ENCODE measurements at places on chromosomes 3 and 15. TPM values are rescaled to one million over a fixed set of nuclear protein-coding genes. Genes with fewer than 3 reads are reported as not detected.
A peak's percentile ranks its signal among the peaks of the same experiment; 100 is the strongest.

Gene PEX5L
- total RNA-seq = not detected

Gene NUP210
- 194 TPM for total RNA-seq

Gene SAMMSON
- total RNA-seq = not detected

Gene CADM2
- total RNA-seq = 0.07 TPM

Gene ATP13A4
- 3.6 TPM for total RNA-seq

- no peak for DNase-seq
These were observed 103.4 kb upstream of the P2RY1 start for GRCh38 chr3:152731511-152731910.

DNA sequence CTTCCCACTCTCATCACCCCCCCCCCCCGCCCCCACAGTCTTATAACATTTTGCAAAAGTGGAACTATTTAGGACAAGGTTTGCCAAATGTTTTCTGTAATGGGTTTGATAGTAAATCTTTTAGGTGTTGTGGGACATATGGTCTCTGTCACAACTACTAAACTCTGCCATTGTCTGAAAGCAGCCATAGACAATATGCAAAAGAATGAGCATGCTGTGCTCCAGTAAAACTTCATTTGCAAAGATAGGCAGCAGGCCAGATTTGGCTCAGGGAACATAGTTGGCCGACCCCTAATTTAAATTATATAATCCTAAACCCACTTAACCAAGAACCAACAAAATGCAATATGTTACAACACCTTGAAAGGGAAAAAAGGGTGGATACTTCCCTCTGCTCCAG lies 46.4 kb downstream of the TIPARP start:
- no peak for DNase-seq

DNA sequence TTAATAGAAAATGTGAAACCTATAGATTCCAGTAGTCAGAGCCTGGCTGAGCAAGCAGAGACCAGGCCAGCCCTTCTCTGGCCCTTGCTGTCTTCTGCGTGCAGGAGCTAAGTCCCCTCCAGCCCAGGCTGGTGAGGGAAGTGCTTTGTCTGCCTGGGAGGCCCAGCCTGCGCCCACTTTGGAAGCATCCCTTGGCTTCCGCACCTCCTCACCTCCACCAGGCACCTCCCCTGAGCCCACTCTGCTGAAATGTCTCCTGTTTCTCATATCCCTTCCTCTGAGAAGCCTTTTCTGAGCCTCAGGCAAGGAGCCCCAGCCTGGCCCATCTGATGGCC lies 45.3 kb downstream of the ALDH1L1 start:
- DNase-seq = peak; percentile 7

DNA sequence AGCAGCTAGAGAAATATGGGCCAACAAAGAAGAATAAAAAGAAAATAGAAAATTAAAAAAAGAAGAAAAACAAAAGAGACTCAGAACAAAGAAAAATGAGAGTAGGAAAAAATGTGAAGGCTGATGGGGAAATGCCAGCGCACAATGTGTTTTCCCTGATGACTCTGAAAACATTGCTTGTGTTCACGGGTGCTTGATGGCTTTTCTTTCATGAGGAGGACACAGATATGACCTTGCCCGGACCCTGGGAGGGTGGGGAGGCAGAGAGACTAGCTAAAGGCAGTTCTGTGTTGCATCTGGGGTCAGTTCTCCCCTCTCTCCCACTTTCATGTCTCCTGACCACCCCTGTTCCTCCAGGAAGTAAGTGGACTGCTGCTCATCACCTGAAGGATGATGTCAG lies 125.9 kb downstream of the MOBP start:
- DNase-seq = no peak

- no peak for DNase-seq
These were observed 8.3 kb downstream of the ISLR2 start for GRCh38 chr15:74138642-74139041.

- no peak for DNase-seq
These were observed 141.1 kb downstream of the XXYLT1 start for GRCh38 chr3:195129644-195130492.

DNA sequence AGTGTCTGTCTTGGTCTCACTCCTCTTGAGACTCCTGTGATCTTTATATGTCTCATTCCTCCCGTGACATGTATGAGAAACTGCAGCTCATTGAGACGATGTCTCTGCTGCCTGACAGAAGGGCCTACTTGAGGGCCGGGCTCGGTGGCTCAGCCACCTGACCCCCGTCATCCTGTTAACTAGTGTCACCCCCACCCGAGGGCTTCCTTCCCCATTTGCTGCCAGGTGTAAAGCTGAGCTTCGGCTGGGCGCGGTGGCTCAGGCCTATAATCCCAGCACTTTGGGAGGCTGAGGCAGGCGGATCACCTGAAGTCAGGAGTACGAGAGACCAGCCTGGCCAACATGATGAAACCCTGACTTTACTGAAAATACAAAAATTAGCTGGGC lies 12.7 kb downstream of the SEMA4B start:
- no peak for DNase-seq

- no peak for DNase-seq
These were observed 194.4 kb downstream of the MEIS2 start for GRCh38 chr15:36905908-36906307.

DNA sequence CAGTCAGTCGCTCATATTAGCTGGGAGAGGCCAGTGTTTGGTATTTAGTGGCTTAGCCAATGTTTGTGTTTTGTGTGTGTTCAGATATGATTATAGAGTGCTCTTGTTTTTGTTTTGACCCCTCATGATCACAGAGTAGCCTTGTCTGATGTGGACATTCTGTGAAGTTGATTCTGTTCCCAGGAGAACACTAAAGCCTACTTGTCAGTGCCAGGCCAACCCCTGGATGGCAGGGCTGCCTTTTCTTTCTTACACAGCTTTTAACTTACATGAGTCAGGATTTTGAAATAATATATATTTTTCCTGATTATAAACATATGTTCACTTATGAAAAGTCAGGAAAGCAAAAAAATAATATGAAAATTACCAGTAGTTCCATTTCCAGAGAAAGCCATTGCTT lies 11.9 kb downstream of the CFAP161 start:
- DNase-seq = no peak

GRCh38 chr15:47997195-47998080 lies 123.4 kb upstream of the SLC24A5 start:
- no peak for DNase-seq

DNA sequence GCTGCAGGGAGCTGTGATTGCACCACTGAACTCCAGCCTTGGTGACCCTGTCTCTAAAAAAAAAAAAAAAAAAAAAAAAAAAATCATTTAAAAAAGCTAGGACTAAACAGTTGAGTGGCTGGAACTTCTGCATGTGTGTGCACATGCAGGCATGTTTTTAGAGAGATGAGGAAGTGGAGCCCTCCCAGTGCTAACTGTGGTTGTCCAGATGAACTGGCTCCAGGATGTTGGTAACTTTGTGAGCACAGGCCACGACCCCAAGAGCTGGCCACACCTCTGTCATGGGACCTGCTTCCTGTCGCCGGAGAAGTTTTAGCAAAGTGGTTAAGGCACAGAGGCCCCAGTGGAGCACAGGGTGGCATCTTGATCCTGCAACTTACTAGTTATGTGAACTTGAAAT lies 27.0 kb downstream of the CHCHD6 start:
- no peak for DNase-seq

GRCh38 chr15:63107895-63108546 lies 13.6 kb upstream of the LACTB start:
- DNase-seq = no peak

- DNase-seq = no peak
These were observed 61.7 kb upstream of the PPIB start for GRCh38 chr15:64224511-64224910.
